ENCODE measurements at places on chromosomes 2 and 18. TPM values are rescaled to one million over a fixed set of nuclear protein-coding genes. Genes with fewer than 3 reads are reported as not detected.

The AQP12A gene
- not detected for total RNA-seq

DNA sequence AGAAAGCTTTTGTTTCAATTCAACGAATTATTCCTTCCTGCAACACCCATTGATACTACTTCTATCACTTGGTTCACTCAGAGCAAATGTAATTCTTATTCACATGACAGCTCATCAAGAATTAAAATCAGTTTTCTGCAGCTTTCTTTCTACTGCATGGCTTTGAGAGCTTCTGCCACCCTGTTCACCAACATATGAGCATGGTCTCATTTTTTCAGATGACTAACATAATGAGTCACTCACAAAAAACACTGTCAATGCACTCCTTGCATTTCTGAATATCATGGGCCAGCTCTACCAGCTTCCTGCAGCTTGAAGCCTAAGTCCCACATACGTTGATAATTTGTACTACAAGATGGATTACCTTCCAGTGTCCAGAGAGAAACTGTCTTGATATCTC lies 342.9 kb downstream of the LRATD1 start:
- H3K27ac ChIP-seq: no peak overlapping the region
- H3K4me1 ChIP-seq: no peaks in the 10 kb centered on the region
- no peak for DNase-seq
- no peak overlapping the region for H3K4me3 ChIP-seq
- H3K27me3 ChIP-seq: no peaks in the 10 kb centered on the region

- no peaks in the 10 kb centered on the region for H3K27me3 ChIP-seq
- H3K4me1 ChIP-seq: no peaks in the 10 kb centered on the region
- no peak overlapping the region for H3K27ac ChIP-seq
Measured at GRCh38 chr18:63836456-63836855, 51.0 kb upstream of the SERPINB2 start.

The UGT1A6 gene
- not detected for total RNA-seq

DNA sequence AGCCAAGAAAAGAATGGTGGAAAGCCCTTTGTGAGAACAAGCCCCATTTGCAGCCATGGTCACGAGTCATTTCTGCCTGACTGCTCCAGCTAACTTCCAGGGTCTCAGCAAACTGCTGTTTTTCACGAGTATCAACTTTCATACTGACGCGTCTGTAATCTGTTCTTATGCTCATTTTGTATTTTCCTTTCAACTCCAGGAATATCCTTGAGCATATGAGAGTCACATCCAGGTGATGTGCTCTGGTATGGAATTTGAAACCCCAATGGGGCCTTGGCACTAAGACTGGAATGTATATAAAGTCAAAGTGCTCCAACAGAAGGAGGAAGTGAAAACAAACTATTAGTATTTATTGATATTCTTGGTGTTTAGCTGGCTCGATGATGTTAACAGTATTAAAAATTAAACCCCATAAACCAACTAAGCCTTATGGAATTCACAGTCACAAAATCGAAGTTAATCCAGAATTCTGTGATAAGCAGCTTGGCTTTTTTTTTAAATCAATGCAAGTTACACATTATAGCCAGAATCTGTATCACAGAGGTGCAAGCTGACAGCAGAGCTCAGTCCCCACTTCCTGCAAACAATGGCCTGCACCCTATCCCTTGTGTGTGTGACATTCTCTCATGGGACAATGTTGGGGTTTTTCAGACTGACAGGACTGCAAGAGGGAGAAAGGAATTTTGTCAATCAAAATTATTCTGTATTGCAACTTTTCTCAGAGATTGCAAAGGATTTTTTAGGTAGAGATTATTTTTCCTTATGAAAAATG lies 26.1 kb downstream of the SLC14A1 start:
- no peak overlapping the region for H3K4me3 ChIP-seq
- no peaks in the 10 kb centered on the region for H3K36me3 ChIP-seq
- H3K27ac ChIP-seq: no peak overlapping the region
- DNase-seq: no peak

DNA sequence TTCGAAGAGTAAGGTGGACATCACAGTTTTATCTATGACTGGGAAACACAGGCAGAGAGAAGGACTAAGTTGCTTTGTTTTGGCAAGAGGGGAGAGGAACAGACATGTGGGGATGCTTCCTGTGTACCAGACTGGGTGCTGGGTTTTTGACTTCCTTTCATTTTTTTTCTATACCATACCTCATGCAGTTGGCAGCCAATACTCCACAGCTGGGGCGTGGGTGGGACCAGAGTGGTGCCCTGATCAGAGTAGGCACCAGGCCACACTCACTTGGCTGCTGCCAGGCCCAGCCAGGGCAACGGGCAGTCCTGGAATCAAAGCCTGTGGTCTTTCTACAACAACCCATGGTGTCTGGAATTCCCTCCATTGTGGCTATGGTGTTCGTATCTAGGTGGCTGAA lies 45.2 kb downstream of the SH3RF3 start:
- no peak overlapping the region for H3K4me3 ChIP-seq
- H3K36me3 ChIP-seq: no peaks in the 10 kb centered on the region
- H3K27me3 ChIP-seq: no peaks in the 10 kb centered on the region
- DNase-seq: no peak
- peak overlapping the region; percentile 94 for H3K27ac ChIP-seq
- peaks cover 69% of the 10 kb centered on the region for H3K4me1 ChIP-seq

- peak; percentile 48 for DNase-seq
- peaks cover 6% of the 10 kb centered on the region for H3K4me1 ChIP-seq
- H3K4me3 ChIP-seq: no peak overlapping the region
- no peaks in the 10 kb centered on the region for H3K27me3 ChIP-seq
Measured at GRCh38 chr2:26942543-26943295, 27.7 kb upstream of the MAPRE3 start.

DNA sequence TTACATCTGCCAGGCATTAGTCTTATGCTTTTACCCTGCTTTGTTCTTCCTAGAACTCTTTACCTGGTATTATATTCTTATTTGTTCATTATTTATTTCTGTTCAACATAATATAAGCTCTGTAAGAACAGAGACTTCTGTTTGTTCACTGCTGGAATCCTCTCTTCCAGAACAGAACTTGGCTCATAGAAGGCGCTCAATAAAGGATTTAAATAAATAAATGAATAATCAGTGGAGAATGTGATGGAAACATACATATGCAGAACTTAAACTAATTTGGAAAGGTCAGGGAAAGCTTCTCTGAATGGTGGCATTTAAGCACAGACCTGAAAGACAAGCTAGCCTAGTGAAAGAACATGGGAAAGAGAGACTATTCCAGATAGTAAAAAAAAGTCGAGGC lies 24.3 kb downstream of the NCKAP1 start:
- peaks cover 71% of the 10 kb centered on the region for H3K4me1 ChIP-seq
- no peak overlapping the region for H3K27ac ChIP-seq

GRCh38 chr2:64400733-64401528 lies 53.0 kb upstream of the LGALSL start:
- DNase-seq: no peak
- no peak overlapping the region for H3K4me3 ChIP-seq
- H3K27ac ChIP-seq: no peak overlapping the region
- no peaks in the 10 kb centered on the region for H3K27me3 ChIP-seq

DNA sequence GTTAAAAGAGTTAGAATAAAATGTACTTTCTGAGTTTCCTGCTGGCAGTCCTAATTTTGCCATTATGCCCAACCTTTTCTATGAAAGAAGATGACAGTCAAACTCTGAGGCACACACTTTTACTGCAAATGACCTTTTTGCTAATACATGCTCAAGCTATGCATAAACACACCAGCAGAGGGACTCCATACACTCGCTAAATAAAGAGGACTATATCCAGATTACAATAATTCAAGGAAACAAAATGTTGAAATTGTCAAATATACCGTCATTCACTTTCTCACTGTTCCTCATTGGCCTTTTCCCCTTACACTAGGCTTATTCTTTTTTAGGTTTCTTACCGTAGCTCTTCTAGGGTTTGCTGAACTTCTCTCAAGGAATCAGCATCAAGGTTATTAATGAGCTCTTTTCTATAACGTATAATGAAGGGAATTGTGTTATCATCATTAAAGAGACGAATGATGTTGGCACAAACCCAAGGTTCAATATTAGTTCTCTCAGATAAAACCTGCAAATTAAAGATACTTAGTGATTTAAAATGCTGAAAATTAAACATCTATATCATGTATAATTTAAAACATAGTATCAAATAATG lies 25.7 kb downstream of the SRBD1 start:
- H3K4me1 ChIP-seq: peaks cover 3% of the 10 kb centered on the region
- DNase-seq: no peak
- H3K36me3 ChIP-seq: no peaks in the 10 kb centered on the region
- H3K27me3 ChIP-seq: no peaks in the 10 kb centered on the region

DNA sequence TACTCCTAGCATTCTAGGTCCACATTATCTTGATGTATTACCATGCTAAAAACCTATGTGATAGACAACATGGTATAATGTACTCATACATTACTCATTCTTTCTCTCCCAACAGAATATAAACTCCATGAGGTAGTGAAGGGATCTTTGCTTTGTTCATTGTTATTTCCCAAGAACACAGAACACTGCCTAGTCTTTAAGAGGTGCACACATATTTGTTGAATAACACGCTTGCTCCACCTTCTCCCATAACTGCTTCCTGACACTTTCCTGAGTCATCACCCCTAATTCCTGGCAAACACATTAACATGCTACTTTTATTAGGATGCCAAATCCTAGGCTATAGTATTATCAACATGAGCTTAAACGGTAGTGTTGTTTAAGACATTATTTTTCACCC lies 41.3 kb downstream of the REV1 start:
- H3K27ac ChIP-seq: no peak overlapping the region
- H3K4me3 ChIP-seq: no peak overlapping the region
- H3K4me1 ChIP-seq: no peaks in the 10 kb centered on the region
- H3K27me3 ChIP-seq: no peaks in the 10 kb centered on the region
- H3K36me3 ChIP-seq: peaks cover 77% of the 10 kb centered on the region

Data from heart left ventricle (tissue), 16 donors.